ENCODE measurements at places on chromosomes 7 and 10.

GRCh38 chr7:38222481-38223096, 44.5 kb downstream of the STARD3NL start:
- peak; percentile 78 for DNase-seq

GRCh38 chr10:33869028-33869427, 534.6 kb upstream of the NRP1 start:
- no peak for DNase-seq

- no peak for DNase-seq
These were observed 6.1 kb upstream of the SH3PXD2A start for GRCh38 chr10:103861505-103861904.

GRCh38 chr10:10508211-10508610, 509.5 kb upstream of the CELF2 start:
- DNase-seq: peak; percentile 15

- DNase-seq: no peak
These were observed 118.5 kb upstream of the TMEM106B start for GRCh38 chr7:12092499-12093130.

GRCh38 chr7:71739520-71740173, 607.7 kb downstream of the GALNT17 start:
- no peak for DNase-seq

DNA sequence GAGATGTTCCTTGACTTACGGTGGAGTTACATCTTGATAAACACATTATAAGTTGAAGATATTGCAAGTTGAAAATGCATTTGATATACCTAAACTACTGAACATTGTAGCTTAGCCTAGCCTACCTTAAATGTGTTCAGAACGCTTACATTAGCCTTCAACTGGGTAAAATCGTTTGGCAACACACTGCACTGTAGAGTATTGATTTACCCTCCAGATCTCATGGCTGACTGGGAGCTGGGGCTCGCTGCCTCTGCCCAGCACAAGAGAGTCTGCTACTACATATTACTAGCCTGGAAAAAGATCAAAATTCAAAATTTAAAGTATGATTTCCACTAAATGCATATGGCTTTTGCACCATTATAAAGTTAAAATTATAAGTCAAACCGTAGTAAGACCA, 7.5 kb upstream of the AGR3 start:
- DNase-seq: no peak

GRCh38 chr7:20193873-20194272, 23.3 kb downstream of the MACC1 start:
- DNase-seq: no peak

GRCh38 chr10:49368256-49368655, 27.6 kb downstream of the DRGX start:
- DNase-seq: no peak

GRCh38 chr7:50730446-50731400, 52.0 kb downstream of the GRB10 start:
- no peak for DNase-seq

DNA sequence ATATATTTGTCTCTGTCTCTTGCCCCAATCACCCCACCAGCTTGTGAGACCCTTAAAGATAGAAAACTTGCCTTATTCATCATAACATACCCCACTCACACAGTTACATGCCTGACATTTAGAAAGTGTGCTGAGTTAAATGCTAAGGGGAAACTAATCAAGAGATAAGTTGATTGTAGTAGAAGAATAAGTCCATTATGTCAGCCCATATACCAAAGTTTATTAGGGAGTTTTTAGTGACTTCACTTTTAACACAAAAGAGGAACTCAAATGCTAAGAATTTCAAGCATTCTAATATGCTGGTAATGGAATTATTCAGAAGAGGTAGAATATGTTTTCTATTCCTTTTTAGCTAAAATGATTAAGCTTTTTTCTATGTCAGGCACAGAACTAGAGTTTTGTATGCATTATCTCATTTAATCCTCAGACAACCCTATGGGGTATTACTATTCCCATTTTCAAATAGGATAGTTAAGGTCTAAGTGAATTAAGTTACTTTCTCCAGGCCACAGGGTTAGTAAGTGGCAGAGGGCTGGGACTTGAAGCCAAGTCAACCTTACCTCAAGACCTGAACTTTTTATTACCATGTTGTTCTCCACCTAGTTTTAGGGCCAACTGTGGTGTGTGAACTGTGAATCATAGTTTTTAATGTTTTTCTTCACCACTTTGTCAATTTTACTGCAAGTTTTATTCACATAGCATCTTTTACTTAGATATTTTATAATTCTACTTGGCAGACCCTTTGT, 19.6 kb downstream of the ASAH2 start:
- no peak for DNase-seq

GRCh38 chr7:2526659-2527504, 7.3 kb downstream of the LFNG start:
- DNase-seq: no peak

GRCh38 chr7:158864507-158864820, 8.1 kb downstream of the DYNC2I1 start:
- no peak for DNase-seq

DNA sequence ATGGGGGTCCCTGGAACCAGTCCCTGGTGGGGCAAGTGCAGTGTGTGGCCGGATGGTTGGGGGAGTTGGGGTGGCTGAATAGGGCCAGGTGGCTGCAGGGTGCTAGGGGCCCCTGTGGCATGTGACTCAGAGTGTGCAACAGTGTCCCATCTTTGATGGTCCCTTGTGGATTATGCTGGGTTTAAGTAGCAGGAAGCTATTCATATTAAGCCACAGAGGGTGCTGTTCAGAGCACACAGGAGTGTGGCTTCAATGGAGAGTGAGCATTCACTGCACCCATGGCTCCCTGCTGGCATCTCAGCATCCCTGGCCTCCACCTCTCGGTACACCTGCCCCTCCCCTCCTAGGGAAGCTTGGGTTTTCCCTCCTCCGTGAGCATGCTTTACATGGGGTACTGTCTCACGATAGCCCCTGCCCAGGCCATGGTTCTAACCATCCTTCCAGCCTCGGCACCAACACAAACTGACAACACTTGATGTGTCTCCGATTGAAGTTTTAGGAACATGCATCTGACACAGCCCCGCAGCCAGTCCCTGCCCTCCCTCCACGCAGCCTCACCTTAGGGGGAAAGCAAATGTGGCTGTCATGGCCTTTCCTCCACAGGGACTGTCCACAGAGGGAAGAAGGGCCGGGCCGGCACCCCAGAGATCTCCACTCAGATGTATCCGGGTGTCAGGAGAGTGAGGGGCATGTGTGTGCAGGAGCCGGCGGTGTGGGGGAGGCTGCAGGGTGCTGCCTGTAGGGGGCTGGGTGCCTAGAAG, 30.4 kb upstream of the PPIF start:
- no peak for DNase-seq

DNA sequence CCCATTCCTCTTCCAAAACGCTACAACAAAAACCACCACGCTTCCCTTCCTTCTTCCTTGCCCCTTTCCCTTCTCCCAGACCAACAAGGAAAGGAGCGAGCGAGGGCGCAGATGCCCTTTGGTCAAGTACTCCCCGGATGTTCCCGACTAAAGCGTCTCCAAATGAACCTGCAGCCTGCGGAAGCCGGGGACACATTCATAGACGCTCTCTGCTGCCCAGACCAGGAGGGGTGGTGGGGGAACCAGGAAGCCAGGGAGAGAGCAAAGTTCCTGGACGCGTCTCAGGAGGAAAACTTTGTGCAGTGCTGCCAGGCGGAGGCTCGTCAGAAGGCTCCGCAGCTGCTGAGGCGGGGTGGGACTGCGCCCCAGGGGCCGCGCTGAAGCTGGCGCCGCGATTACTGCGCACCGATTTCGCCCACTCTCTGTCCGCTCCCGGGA, 754 bp downstream of the SEMA3D start:
- no peak for DNase-seq

DNA sequence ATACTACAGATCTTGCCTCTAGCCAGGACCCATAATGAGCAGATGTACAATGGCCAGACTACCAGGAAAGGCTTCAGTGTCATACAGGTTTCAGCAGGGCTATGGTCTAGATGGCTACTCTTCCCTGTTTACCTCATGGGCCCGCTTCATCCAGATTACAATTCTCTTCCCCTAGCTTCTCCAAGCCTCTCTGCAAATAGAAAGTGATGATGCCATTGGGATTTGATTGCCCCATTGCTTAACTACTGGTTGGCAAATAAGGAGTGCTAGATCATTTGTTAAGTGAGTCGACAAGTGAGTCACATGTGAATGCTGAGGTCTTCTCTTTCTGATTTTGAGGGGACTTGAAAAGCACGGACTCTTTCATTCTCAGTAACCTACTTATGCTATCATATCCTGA, 361.5 kb upstream of the LRRTM3 start:
- DNase-seq: no peak

GRCh38 chr10:93062514-93063143, 2.0 kb downstream of the CYP26C1 start:
- DNase-seq: no peak

- DNase-seq: no peak
These were observed 30.5 kb upstream of the CHST3 start for GRCh38 chr10:71933651-71934050.

- no peak for DNase-seq
These were observed 535.6 kb upstream of the GHITM start for GRCh38 chr10:83603708-83604107.

DNA sequence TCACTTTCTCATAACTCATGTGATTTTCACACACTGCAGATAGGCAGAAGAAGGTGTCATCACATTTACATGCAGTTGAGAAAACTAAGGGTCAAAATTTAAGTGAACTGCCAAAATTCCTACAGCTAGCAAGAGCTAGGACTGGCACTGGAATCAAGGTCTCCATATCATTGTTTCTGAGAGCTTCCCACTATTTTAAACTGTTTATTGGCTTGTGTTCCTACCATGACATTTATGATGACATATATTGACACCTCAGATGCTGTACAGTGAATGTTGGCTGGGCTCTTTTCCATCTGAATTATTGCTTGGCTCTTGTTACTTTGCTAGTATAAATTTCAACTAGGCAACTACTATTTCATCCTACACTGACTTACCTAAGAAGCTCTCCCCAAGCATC, 2.0 kb downstream of the THSD7A start:
- no peak for DNase-seq

- DNase-seq: no peak
These were observed 22.0 kb downstream of the ADGRA1 start for GRCh38 chr10:133109711-133110110.

GRCh38 chr7:158030566-158030965, 557.1 kb downstream of the PTPRN2 start:
- DNase-seq: no peak

- DNase-seq: no peak
These were observed 730.6 kb upstream of the VSTM2A start for GRCh38 chr7:53811555-53812079.

GRCh38 chr10:91088300-91089140, 131.9 kb upstream of the PCGF5 start:
- peak; percentile 6 for DNase-seq

DNA sequence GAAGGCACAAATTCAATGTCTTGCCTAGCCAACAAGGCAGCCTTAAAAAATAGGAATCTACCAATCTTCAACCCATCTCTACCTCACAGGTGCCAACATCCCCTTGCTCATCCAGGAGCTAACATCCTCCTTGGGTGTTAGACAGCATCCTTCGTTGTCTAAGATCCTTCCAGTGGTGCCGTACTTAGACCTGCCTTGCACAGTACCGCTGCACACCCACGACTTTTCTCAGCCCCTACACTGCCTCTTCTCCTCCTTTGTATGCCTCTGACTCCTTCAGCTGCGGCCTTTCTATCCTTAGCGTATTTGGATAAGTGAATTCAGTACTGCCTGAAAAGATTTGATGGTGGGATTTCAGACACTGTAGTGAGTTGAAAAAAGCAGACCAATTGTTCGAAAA, 15.9 kb upstream of the PRTFDC1 start:
- no peak for DNase-seq

DNA sequence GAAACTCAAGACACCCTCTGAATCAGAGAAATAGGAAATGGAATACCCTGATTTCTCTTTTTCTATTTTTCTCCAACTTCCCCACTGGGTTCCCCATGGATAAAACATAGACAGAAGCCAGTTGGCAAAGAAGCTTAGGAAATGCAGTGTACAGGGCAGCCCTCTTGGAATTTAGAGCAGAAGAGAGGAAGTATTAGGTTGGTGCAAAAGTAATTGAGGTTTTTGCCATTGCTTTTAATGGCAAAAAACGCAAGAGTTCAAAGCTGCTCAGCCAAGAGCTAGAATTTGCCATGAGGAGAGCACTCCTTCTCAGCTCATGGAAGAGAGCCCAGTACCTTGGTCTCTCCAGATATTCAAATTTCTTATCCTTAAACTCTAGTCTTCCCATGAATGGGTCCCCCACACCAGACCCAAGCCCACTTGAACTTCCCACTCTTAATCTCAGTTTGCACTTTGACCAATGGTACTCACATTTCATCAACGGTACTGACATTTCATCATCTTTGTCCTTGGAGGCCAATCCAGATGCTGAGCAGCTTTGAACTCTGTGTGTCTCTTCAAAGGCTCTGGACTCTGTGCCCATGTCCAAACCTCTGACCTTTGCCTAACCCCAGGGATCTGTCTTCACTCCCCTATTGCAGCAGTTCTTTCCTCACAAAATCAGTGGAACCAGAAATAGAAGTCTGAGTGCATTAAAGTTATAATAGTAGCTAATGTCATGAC, 73.2 kb upstream of the PPP1R3C start:
- no peak for DNase-seq

- DNase-seq: no peak
These were observed 147.4 kb upstream of the AGR3 start for GRCh38 chr7:17029150-17029549.

- no peak for DNase-seq
These were observed 25.7 kb upstream of the WAPL start for GRCh38 chr10:86547296-86547695.

- no peak for DNase-seq
These were observed 43.3 kb downstream of the HSPA12A start for GRCh38 chr10:116699049-116699448.

- DNase-seq: peak; percentile 62
These were observed 9.5 kb downstream of the ACTR1A start for GRCh38 chr10:102492983-102493382.

DNA sequence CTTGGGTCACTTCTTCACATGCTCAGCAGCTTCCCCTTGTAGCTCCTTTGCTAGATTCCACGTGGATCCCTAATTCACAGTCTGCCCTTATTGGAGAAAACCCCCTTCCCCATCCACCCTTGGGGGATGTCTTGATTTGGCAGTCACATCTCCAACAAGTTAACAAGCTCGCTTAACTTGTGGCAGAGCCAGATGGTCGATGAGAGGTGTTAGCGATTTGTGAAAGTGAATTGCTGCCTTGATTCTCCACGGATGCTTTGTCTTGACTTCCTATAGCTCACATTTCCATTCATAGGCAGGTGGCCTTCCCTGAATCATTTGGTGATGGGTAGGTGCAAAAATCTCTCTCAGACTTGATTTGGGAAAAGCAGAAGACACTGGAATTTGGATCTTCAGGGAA, 387.9 kb downstream of the TCERG1L start:
- no peak for DNase-seq

DNA sequence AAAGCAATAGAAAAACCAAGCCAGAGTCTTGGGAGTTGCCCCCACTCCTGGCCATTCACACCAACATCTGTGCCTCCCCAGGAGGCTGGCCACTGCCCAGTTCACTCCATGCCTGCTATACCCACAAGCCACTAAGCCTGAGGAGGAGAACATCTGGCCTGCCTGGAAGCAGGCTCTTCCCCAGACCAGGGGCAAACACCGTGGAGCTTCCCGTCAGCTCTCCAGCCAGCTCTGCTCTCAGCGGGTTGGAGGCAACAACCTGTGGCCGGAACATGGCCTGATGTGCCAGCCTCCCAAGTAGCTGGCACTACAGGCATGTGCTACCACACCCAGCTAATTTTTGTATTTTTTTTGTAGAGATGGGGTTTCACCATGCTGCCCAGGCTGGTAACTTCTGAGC, 9.1 kb upstream of the PTPRN2 start:
- no peak for DNase-seq
